ENCODE measurements at places on chromosomes 5 and 9.
A peak's percentile ranks its signal among the peaks of the same experiment; 100 is the strongest.

DNA sequence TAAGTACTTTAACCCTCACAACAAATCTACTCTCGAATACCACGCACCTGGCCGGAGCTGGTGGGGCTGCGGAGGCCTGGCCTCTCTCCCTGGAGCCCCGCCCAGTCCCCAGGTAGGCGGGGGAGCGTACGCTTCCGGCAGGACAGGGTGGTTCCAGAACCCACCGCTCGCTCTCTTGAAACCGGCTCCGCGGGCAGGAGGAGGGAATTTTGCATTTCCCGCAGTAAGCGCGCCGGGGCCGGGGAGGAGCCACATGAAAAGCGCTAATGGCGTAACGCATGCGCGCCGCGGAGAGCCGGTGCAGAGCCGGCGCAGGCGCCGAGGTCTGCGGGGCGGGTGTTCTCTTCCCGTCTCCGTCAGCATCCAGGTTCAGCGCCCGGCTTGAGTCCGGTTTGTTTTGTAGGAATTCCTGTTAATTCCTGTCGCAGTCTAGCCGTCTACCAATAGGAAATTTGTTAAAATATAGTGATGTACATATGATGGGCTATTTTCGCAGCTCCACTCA, 20.8 kb downstream of the CAVIN4 start:
- DNase-seq, result peak; percentile 80

DNA sequence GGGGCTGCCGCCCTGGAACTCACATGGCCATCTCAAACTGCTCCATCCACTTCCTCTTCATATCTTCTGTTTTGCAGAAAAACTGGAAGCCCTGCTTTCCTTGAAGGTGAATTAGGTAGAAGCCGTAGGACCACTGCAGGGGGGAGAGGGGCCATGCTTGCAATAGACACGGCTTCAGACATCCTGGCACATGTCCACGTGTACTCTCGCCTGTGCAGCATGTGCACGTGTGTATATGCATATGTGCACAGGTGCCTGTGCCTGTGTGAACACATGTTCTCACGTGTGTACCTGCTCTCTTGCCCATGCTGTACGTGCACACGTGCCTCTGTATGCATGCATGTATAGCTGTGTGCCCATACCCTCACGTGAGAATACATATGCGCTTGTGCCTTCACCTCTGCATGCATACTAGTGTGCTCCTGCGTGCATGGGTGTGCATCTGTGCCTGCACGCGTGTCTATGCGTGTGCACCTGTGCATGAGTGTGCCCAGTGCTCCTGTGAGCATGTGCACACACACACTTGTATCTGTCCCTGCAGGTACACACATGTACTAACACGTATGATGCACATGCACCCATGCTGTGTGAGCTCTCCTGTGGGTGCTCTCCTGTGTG, 47.7 kb upstream of the SARDH start:
- no peak for DNase-seq

GRCh38 chr5:123262216-123262823, 160.9 kb downstream of the CEP120 start:
- no peak for DNase-seq

DNA sequence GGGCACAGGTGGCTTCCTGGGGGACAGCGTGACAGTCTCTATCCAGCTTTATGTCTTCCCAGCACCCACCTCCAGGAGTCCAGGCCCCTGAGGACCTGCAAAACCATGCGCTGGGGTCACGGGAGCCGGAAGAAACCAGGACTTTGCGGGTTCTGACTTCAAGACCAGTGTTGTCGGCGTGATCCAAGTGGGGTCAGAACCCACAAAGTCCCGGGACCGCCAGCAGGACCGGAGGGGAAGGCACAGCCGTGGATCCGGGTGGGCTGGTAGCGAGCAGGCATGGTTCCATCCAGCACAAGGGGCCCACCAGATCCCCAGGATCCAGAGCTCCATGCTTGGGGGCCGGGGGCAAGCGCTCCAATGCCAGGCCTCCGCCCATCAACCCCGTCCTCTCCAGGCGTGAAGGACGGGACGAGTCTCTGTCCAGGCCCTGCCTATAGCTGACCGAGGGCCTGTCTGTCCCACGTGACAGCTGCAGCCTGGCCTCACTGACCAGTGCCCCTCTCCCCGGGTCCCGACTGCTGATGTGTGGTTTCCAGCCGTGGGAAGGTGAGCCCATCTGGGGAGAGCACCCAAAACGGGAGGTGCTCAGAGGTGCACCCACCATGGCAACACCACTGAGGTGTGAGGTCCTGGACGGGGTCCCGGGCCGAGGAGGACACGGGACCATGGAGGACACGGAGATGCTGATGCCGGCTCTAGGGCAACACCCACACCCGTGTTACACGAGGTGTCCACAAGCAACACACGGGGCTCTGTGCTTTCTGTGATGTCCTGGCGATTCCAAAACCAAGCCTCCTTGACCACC, 48.9 kb downstream of the SLC12A7 start:
- no peak for DNase-seq
